NCI-H2081 (cell line): ENCODE measurements at places on chromosomes 12 and 14.

DNA sequence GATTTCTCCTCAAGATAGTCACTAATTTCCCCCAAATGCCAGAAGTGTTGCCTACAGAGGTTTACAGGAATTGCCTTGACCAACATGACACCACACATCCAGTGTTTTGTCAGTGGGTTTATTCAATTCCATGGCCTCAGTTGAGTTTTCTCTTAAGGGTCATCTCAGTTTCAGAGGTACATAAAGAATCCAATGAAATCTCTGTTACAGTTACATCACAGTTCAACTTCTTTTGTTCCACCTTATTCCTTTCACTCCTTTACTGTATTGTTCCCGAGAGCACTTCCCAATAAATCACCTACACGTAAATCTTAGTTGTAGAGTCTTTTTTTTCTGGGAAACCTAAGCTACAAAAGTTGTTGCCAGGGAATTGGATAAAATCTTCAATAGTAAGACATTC, 73.6 kb upstream of the GARIN6 start:
- DNase-seq, result no peak

- DNase-seq, result no peak
Observed at GRCh38 chr14:103741876-103742275, 26.3 kb downstream of the ZFYVE21 start.

- peak; percentile 72 for DNase-seq
Observed at GRCh38 chr12:46071769-46072624, 81.6 kb upstream of the SCAF11 start.

DNA sequence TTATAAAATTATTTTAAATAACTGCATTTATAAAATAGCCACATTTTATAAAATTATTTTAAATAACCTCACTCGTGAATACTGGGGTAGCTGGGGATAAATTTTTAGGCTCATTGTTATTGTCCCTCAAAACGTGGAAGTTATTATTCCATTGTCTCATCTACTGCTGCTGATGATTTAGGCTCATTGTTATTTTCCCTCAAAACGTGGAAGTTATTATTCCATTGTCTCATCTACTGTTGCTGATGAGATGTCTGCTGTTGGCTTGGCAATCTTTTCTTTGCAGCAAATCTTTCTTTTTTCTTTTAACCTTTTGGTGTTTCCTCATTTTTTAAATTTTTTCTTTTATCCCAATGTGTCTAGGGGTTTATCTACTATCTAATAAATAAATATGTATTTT, 182.6 kb upstream of the PZP start:
- no peak for DNase-seq

DNA sequence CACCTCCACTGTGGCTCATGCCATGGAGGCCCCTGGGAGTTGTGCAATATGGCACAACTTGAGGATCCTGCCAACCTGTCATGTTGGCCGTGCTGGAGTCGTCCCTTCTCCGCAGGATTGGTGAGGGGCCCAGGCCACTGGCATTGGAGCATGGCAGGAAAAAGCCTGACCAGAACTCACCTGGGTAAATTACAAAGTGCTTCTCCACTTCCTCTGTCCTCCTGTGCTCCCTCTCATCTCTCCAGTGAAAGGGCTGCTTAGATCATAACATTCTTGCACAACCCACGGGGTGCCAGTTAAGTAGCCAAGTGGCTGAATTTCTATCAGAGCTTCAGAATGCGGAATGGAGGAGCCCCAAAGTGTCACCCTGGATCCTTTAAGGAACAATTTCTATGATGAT, 381.0 kb downstream of the DPF3 start:
- no peak for DNase-seq

DNA sequence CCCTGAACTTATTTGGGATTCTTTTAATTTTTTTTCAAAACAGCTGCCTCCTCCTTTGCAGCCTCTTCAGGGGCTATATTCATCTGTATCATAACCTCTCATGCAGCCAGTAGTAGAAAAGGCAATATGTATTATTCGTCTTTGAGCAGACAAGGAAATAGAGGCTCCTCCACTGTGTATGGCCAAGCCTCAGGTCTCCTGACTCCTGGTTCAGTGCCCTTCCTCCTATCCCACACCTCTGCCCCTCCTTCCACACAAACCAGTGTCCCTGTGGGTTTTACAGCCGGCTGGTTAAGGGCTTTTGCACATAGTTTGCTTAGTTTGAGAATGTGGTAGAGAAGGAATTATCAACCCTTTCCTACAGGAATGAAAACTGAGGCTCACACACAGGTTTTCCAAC, 8.8 kb upstream of the ACVRL1 start:
- no peak for DNase-seq

DNA sequence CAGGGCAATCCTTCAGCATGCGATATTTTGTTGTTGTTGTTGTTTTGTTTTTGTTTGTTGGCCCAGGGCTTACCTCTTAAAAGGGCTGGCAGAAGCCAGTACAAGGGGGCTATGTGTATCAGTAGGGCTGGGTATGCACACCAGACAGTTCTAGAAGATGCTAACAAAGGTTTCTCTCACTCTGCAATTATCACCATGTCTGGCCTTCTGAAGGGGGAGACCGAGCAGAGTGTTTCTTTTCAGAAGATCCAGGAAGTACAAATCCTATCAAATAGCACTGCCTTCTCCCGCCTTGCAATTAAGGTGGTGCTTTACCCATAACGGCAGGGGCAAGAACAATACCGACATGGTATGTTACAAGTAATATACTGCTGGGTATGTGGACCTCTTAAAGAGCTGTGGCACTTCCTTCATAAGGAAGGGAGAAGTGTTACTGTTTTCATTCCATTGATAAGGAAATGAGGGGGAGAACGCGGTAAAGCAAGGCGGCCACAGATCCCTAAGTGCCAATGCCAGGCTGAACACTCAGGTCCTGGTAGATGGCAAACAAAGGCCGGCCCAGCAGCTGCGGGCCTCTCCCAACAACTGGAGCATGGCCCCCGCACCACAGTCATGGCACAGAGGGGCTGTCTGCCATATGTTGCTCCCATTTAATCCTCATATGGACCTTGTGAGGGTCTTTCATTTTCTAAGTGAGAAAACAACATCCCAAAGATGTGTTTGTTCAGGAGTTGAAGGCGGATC, 19.2 kb upstream of the CACNA2D4 start:
- DNase-seq, result no peak
